ENCODE measurements at places on chromosomes 6 and 20.

- DNase-seq = peak; percentile 57
These were observed 111.2 kb downstream of the SCML4 start for GRCh38 chr6:107712665-107713551.

- DNase-seq = no peak
These were observed 121.8 kb upstream of the FOXO3 start for GRCh38 chr6:108438918-108439317.

- no peak for DNase-seq
These were observed 15.5 kb upstream of the DDX27 start for GRCh38 chr20:49203746-49204145.

GRCh38 chr6:111662794-111663593, 57.3 kb upstream of the TRAF3IP2 start:
- DNase-seq = no peak

DNA sequence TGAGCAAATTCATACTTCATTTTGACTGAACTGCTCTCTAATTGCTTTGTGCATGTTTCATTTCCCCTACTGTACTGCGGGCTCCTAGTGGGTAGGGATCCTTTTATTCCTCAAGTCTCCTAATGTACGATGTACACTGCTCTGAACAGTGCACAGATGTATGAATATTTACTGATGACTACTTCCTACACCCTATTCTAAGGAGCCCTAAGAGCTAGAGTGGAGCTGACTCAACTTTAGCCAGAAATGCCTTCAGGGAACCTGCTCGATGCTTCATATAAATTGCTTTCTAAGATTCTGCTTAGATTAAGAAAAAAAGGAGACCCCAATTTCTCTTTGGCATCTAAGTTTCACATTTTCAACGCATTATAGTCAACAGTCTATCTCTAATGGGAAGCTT, 47.6 kb upstream of the SPDEF start:
- no peak for DNase-seq

GRCh38 chr20:56504373-56505005, 20.1 kb upstream of the FAM209A start:
- DNase-seq = no peak

GRCh38 chr6:74735304-74735703, 470.5 kb downstream of the COL12A1 start:
- DNase-seq = peak; percentile 46

GRCh38 chr20:62280303-62280702, 22.5 kb upstream of the ADRM1 start:
- DNase-seq = no peak

DNA sequence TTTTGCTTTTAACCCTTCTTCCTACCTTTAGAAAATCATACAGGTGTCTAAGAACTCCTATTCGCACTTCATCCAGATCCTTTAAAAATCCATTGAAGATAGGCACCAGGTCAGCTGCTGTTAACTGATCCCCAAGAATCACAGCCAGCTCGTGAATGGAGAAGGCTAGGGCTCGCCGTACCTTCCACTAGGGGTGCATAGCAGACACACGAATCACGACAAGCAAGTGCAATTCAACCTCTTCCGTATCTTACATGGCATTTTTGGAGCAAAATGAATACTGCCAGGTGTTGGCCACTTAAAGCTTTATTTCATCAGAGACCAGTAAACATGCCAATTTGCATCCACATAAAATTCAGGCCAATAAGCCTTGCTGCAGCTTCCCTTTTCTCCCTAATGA, 10.8 kb upstream of the ANKRD60 start:
- no peak for DNase-seq

DNA sequence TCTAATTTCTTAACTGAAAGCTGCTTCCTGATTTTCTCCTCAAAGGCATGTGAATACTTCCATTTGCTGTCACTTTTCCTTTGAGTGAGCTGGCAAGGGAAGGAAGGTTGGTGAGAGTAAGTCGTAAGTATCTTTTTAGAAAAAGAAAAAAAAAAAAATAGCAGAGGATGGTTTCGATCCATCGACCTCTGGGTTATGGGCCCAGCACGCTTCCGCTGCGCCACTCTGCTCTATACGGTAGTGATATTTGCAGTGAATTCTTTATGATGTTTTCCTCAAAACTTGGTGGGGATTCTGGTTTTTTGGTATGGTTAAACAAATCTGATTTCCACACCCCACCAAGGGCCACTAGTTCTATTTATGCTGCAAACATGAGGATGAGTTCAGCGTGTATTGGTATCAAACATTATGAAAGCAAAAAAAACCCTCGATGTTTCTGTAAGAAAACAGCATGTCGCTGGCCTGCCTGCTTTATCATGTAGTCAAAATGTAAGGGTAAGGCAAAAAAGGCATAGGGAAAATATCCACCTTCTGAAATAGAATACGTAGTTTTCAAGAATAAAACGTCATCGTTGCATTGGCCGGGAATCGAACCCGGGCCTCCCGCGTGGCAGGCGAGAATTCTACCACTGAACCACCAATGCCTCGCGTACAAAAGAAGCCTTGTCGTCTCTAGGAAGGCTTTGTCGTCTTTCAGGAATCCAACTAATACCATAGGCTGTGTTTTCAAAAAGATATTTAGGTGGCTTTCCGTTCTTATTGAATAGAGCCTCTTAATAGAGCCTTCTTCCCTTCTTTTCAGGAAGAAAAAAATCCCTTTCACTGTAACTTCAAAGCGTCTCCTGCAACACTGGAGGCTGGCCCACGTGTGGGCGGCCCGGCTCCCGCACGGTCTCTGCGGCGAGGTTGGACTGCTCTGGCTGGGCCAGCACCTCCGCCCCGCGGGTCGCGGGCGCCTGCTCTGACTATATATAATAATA, 9.6 kb downstream of the OR2B2 start:
- peak; percentile 83 for DNase-seq

GRCh38 chr6:96522465-96523009, 931 bp downstream of the UFL1 start:
- peak; percentile 8 for DNase-seq

DNA sequence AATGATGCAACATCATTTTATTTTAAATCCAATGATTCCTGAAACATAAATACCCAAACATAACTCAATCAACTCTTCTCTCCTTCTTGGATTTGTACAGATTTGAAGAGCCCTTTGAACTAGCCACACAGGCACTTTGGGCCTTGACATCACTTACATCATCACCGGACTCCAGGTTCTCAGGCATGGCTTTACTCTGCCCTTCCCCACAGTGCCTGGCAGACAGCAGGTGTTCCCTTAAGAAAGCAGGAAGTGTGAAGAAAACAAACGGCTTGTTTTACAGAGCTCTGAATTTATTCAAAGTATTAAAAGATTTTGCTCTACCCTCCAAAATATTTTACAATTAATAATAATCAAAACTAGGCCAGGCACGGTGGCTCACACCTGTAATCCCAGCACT, 54.8 kb upstream of the GCM1 start:
- no peak for DNase-seq

DNA sequence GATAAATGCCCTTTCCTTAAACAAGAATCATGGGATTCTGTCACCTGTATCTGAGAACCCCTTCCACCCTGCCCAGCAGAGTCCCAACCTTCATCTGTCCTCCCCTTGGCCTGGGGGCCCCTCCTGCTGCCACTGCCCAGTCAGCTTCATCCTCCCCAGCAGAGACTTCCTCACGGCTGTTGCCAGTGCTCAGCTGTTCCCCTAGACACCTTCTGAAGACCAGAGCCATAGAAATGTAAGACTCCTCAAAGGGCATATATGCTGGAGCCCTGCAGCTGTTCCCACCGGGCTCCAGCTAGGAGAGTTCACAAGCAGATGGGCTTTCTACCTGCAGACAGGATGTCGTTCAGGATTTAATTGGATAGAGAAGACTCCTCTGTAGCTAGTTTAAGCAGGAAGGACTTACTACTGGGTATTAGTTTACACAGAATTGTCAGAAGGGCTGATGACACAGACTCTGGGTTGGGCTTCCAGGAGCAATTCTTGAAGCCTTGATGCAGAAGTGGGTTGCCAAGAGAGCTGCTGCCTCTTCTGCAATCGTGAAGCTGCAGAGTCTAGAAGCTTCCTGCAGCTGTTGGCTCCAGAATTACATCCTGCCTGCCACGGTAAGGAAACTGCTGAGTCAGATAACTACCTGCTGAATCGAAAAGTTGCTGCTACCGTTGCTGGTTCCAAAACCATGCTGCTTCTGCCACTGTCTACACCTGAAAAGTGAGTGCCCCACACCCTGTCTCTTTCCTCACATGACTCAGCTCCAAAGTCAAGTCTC, 57.1 kb upstream of the MLN start:
- peak; percentile 27 for DNase-seq

GRCh38 chr6:40543776-40544175, 43.4 kb downstream of the LRFN2 start:
- peak; percentile 8 for DNase-seq

DNA sequence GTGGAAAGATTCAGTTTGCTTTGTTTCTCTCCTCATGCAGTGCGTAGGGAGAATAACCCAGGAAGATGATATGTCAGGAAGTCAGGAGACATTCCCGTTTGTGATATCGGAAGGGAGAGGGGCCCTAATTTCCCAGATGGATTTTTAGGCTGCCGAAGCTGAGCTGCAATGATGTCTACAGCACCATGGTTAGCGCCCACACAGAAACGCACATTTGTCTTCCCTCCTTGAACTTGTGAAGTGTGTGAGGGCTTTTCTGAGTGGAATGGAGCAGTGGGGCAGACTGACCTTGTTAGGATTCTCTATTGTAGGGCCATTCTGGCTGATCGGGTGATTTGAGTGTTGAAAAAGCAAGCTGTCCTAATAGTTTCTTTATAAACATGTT, 191.3 kb upstream of the ARG1 start:
- DNase-seq = no peak

GRCh38 chr6:168937054-168937453, 316.6 kb downstream of the THBS2 start:
- peak; percentile 29 for DNase-seq

DNA sequence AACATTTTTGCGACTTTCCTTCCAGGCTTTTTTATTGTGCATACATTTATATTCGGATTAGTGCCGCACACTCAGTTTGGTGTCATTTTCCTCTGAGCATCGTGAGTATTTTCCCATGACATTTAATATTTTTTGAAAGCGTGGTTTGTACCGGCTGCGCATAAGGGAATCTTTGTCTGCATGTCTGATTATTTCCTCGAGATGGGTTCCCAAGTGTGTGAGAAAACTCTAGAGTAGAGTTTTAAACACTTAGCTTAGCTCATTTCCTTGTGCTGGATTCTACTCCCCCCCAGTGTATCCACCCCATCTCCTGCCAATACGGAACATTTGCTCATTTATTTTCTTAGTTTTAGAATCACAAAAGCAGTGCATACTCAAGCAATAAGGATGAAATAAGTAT, 94.3 kb downstream of the CDC5L start:
- DNase-seq = no peak

DNA sequence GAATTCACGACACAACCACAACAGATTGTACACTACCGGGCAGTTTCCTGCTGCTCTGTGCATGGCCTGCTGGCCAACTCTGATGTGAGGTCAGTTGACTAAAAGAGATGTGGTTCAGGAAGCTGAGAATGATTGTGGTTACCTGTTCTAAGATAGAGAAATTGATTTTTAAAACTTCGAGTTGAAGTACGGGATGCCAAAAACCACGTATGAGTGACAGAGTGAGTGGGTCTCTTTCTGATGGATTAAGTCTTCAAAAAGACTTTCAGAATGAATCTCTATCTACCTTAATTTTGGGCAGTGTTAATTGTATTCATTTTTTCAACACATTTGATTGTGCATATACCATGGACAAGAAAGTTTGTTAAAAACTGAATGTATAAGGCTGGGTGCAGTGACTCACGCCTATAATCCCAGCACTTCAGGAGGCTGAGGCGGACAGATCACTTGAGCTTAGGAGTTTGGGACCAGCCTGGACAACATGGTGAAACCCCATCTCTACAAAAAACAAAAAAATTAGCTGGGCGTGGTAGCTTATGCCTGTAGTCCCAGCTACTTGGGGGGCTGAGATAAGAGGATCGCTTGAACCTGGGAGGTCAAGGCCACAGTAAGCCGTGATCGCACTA, 121.2 kb downstream of the SGK1 start:
- no peak for DNase-seq

DNA sequence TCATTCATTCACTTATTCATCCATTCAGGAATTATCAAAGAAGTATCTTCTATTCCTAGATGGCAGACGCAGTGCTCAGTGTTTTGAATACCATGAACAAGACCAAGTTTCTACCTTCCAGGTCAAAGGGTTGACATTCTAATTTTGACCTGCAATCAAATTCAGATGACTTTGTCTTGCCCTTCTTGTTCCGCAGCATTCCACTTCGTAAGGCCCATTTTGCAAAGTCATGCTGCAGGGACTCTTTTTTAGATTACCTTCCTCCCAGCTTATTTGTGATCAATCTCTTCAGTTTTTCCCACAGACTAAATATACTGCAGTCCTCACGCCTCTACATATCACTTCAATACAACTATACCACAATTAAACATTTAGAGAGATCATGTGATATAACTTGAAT, 7.1 kb upstream of the TAAR1 start:
- no peak for DNase-seq

- DNase-seq = no peak
These were observed 4.1 kb downstream of the FAM210B start for GRCh38 chr20:56362833-56363413.

- peak; percentile 31 for DNase-seq
These were observed 5.0 kb downstream of the BRD2 start for GRCh38 chr6:32973144-32974015.

- no peak for DNase-seq
These were observed 274.5 kb upstream of the RNF24 start for GRCh38 chr20:4289875-4290274.

DNA sequence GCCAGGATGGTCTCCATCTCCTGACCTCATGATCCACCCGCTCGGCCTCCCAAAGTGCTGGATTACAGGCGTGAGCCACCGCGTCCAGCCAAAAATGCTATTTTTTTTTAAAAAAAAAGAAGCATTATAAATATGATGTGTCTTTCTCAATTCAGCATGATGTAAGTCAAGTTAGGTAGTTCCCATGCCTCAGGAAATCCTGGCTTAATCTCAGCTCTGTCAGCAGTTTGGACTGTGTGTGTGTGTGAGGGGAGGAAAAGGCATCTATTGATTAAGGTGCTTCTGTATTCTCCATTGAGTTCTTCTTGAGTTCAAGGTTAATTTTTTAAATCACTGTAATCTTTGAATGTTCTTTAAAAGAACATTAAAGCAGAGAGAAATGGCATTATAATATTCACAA, 51.5 kb downstream of the GMDS start:
- DNase-seq = no peak

GRCh38 chr20:52269321-52269720, 77.7 kb upstream of the ZFP64 start:
- DNase-seq = no peak

DNA sequence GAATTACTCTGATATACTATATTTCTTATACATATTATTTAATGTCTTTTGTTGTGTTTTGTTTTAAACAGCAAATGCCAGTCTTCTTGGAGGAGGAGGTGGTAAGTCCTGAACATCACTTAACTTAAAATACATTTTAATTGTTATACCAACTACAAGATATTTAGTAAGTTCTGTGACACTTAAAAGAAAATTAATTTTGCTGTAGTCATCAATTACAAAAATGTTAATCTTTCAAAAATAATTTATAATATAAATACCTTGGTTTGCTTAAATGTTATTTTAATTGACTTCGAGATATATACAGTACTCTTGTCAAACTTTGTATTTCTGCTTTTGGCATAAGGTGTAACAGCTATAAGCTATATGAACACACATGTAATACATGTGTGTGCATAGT, 156.0 kb upstream of the FLRT3 start:
- DNase-seq = no peak

GRCh38 chr6:39113788-39114187, 1.2 kb downstream of the SAYSD1 start:
- DNase-seq = no peak
